NCI-H226 (cell line): ENCODE measurements at places on chromosomes 1 and 21.

DNA sequence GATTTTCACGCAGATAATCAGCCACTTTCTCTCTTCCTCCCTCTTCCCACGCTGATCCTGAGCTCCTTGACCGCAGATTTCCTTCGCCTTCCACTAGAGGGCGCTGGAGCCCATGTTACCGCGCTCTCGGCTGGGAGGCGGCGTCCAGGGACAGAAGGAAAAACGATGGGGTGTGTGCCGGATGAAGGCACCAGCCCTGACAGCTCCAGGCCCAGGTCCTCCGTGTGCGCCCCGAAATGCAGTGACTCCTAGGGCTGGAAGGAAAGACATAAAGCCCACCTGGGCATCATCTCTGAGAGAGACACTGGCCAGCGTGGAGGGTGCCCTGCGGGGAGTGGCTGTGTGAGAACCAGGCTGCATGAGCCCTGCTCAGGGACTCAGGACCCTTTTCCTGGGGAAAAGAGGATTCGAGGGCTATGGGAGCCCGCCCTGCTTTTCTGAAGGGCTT lies 44.9 kb upstream of the CYP2J2 start:
- DNase-seq = peak; percentile 48

- DNase-seq = no peak
These were observed 32.8 kb upstream of the IL19 start for GRCh38 chr1:206737729-206738201.

DNA sequence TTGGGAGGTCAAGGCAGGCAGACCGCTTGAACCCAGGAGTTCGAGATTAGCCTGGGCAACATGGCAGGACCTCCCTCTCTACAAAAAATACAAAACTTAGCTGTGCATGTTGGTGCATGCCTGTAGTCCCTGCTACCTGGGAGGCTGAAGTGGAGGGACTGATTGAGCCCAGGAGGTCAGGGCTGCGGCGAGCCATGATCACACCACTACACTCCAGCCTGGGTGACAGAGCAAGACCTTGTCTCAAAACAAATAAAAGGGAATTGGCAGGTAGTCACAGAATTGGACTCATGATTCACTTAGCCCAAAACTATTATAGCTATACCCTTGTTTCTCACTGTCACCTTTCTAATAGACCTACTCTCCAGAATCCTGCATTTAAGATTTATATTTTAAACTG lies 5.5 kb downstream of the TADA1 start:
- DNase-seq = no peak

- DNase-seq = no peak
These were observed 59.8 kb upstream of the C1orf53 start for GRCh38 chr1:197842646-197843045.

DNA sequence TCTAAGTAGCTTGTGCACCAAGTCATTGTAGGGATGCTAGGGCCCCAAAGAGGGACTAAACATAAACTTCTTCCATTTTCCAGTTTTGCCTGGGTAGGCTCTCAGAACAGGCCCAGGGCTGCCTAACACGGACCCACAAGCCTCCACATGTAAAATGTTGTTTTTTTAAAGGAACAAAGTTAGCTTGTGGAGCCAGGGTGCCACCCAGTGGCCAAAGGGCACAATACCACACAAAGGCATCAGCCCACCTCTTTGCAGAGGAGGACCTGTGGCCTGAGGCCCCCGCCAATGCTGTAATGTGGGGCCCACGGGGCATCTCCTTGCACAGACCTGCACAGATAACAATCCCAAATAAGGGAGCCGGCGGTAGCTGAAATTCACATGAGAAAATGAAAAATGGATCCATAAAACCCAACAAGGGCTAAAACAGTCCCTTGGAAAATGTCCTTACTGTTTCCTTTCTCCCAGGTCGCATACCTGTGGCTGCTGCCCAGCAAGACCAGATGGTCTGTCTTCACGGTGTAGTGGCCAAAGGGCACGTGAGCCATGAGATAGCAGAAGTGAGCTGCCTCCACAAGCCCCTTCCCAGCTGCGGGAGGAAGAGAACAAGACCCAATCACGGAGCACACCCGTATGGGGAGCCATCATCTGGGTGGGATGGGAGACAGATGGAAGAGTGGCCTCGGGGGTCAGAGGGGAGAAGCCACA lies 23.8 kb downstream of the SEC16B start:
- DNase-seq = peak; percentile 45

GRCh38 chr1:228366062-228366865 lies 40.4 kb downstream of the TRIM11 start:
- no peak for DNase-seq

DNA sequence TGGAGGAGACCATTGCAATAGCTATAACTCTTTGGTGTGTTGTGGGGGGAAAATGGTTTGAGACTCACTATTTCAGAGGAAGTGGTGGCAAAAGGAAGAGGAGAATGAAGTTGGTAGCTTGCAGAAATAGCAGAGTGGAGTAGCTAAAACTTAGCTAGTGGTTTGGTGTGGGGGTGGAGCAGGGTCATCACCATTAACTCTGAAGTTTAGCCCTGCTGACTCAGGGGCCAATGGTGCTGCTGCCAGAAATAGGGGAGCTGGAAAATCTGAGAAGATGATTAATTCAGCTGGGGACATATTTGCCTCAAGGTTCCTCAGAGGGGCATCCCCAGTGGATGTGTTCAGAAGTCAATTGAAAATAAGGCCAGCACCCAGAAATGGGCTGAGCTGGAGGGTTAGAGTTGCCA lies 65.4 kb downstream of the RUNX1 start:
- peak; percentile 60 for DNase-seq

- DNase-seq = no peak
These were observed 25.8 kb upstream of the PIGC start for GRCh38 chr1:172469717-172470116.

GRCh38 chr1:16915627-16915973 lies 6.1 kb upstream of the CROCC start:
- DNase-seq = no peak

DNA sequence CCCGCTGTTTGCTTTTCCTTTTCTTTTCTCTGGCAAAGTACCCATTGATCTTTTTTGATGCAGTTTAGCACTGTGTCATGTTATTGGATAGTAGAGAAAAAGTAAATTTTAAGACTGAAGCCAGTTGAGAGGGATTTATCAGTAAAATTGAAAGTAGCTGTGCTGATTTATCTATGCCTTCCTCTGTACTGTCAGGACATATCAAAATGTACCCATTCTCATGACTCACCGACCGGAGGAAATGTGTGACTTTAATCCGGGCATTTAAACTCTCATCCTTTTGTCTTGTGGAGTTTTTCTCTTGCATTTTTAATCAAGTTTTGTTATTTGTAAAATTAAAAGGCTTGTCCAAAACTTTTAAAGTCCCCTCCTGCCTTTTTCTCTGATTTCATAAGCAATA lies 276.6 kb upstream of the FMN2 start:
- DNase-seq = no peak

DNA sequence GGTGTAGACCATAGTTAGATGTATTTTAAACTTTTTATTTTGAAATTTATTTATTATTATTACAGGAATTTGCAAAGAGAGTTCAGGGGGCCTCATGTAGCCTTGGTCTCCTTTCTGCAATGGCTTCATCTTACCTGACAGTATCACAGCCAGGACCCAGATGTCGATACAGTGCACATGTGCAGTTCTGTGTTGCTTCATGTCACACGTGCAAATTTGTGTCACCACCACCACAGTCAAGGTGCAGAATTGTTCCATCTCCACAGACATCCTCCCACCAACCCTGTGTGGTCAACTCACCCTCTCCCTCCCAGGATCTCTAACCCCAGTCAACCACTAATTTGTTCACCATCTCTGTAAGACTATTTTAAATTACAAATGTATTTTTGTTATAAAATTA lies 184.5 kb downstream of the CAMTA1 start:
- DNase-seq = no peak

DNA sequence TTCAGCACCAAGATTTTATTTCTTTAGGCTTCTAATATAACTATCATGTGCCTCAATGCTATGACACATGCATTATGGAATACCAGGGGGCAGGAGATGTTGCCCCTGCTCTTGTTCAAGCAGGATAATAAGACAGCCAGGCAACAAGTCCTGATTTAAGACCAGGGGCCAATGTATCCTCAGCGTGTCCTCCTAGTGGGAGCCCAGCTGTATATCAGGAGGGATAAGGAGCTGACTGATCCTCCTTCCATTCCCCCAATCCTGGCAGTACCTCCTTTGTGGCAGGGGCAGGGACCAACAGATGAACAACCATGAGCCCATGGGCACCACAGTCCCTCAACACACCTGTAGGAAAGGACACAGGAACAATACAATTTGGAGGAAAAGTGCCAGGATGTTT lies 29.3 kb downstream of the SORT1 start:
- no peak for DNase-seq

DNA sequence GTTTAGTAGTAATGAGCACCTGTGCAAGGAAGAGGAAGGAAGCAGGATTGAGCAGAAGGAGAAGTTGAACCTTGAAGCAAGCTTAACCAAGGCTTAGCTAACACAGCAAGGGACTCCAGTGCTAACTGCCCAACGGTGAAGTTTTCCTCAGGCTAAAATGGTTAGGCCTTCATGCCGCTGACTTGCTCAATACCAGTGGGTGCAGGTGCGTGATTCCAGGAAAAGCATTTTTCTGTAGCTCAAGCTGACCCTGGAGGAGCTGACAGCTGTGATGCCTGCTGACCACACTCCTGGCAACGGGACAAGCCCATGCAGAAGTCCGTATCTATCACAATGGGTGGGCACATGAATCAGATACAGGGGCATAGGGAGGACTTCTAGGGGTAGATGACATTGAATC lies 76.5 kb upstream of the FGGY start:
- DNase-seq = peak; percentile 82

GRCh38 chr1:197606168-197606845 lies 169.0 kb downstream of the DENND1B start:
- DNase-seq = no peak
